ENCODE measurements at places on chromosomes 2 and 18.

GRCh38 chr2:129930451-129930850, 49.0 kb upstream of the RAB6C start:
- DNase-seq: no peak

DNA sequence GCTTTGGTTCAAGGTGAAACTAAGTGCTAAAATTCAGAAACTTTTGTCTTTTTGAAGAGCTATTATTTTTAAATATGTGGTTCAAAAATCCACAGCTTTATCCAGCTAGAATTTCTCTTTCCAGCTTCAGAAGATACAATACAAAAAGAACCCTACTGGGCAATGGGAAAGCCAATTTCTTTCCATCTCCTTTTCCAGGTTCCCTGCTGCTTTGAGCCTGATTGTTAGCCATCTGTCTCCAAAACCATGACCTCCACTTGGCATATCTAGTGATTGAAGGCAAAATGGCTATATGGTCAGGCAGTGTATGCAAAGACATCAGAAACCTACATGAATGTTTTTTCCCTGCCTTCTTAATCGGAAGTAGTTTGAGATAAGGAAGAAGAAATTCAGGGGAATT, 134.1 kb downstream of the KCNH7 start:
- DNase-seq: no peak

DNA sequence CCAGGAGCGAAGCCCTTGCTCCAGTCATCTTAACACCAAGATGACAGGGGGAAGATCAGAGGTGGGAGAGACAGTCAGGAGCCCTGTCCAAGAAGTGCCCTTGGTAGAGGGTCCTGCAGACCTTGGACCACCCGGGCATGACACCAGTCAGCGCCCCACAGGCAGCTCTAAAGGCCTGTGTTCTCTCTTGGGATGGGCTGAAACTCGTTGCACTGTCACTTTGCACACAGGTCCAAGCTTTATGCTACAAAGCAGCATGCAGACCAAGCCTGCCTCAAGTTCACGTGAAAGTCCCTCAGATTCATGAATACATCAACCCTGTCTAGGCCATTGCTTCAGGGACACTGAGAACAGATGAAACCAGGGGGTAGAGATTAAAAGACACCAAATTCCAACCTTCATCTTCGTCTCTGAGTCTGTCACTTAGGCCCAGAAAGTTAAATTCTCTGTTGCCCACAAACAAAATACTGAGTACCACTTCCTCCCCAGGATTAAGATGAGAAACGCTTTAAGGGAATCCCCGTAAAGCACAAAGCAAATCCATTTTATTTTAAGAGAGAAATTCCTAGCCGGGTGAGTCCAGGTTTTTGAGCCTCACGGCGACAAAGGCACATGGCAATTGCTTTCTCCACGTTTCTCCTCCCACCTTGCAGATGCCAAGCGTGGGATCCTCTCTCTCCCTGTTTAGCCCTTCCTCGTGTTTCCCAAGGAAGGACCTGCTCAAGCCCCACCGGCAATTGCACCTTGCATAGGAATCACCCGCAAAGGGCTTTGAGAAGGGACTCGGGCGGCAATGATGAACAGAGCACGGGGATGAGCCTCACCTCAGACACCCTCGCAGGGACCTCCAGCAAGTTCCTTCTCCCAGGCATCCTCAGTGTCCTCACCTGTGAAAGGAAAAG, 75.0 kb upstream of the ID2 start:
- no peak for DNase-seq

DNA sequence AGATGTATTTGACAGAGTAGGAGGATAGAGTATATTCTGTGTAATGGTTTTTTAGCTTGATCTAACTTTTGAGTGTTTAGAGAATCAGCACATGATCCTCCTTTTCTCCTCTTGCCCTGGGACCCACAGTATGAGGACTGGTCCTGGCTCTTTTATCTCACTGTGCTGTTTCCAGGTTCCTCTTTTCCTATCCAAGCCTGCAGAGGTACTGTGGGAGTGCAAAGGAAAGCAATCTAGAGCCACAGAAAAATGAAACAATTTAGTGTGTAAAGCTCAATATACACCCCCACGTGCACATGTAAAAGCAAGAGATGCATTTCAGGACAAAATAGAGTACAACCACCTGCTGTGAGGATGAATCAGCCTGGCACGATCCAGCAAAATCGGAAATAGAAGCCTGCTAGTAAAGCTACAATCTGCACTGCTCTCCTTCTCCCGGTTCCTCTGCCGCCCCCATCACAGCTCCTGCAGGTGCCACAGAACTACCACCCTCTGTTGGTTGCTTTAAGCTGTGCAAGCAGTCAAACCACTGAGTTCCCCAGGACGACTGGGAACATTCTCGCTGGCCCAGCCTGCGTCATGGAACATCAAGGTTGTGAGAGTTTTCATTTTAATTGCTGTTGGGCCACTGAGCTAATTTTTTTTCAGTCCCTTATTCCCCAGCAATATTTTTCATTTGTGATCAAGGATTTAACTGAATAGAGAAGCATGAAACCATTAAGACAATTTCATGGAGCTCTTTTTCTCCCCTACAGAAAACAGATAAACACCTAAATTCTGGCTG, 47.8 kb upstream of the MAPRE3 start:
- DNase-seq: peak; percentile 22

DNA sequence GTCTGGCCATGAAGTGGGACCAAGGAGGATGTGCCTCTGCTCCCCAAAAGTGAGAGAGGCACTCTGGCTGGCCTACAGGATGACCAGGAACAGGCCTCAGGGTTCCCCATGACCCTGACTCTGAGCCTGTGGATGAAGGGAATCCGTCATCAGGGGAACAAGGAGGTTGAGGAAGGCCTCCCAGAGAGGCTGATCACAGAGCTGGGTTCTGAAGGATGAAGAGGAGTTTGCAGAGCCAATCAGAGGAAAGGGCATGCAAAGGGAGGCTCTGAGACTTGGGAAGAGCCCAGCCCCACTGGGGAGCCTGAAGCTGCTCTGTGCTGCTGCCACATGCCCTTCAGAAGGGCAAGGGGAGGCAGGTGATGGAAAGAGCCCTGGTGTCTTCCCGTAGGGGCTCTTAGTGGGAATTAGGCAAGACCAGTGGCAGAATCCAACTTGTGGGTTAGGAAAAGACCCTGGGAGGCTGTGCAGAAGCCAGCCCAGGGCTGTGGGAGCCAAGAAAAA, 141.3 kb upstream of the ID2 start:
- DNase-seq: no peak

- DNase-seq: no peak
Observed at GRCh38 chr2:209629597-209629996, 142.0 kb upstream of the UNC80 start.

DNA sequence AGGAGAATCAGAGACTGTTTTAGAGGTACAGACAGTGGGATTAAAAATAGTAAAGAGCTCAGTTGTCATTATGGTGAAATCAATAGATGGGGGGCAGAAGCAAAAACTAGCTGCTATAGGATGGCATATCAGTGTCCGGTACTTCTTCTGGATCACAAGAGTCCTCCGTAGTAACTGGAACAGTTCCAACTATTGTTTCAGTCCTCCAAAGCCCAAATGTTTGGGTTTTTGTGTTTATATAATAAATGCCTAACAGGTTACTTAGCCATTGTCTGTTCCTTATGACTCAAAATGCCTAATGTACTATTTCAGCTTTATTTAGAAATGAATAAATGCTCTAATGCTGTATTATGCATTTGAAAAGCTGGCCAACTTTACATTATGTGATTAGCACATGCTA, 401.2 kb downstream of the PTH2R start:
- DNase-seq: no peak

GRCh38 chr18:8548186-8548585, 61.1 kb upstream of the RAB12 start:
- no peak for DNase-seq

DNA sequence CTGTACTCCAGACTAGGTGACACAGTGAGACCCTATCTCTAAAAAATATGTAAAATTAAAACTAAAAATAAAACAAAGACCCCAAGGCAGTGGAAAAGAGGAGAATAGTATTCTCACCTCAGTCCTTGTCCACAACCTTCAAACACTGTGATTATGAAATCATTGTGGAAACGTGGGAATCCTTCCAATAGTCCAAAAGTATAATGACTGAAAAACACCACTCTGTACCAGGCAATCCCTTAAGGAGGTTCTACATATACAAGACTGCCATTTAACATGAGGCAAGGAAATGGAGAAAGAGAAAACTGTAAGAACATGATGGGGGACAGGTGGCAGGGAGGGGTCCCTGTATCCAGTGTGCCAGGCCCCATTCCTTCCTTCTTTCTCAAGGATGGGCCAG, 66.1 kb downstream of the ACVR1 start:
- DNase-seq: no peak

GRCh38 chr18:336713-337112, 68.9 kb upstream of the THOC1 start:
- DNase-seq: no peak

- no peak for DNase-seq
Observed at GRCh38 chr2:213189001-213189899, 37.8 kb upstream of the IKZF2 start.

- no peak for DNase-seq
Observed at GRCh38 chr2:124147552-124147951, 122.5 kb downstream of the CNTNAP5 start.

DNA sequence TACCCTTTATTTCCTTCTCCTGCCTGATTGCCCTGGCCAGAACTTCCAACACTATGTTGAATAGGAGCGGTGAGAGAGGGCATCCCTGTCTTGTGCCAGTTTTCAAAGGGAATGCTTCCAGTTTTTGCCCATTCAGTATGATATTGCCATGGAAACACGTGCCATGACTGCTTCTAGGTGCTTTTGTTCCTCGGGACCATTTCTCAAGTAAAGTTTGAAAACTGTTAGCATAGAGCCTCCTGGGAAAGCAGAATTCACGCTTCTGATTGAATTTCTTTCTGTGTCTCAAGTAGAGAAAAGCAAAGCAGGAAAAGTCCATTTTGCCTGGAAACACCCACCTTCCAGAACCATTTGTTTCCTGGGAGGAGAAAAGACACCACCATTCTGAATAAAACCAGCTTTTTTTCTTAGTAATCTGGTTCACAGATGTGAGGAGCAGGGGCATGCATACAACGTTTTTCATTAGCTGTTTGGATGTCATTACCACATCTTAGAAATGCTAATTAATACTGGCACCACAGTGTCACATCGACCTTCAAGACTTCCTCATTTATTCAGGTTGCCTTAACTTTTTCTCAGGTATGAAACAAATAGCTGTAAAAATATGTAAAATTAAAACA, 39.0 kb upstream of the ZBTB14 start:
- DNase-seq: no peak

GRCh38 chr18:70232261-70232660, 26.8 kb upstream of the RTTN start:
- no peak for DNase-seq

DNA sequence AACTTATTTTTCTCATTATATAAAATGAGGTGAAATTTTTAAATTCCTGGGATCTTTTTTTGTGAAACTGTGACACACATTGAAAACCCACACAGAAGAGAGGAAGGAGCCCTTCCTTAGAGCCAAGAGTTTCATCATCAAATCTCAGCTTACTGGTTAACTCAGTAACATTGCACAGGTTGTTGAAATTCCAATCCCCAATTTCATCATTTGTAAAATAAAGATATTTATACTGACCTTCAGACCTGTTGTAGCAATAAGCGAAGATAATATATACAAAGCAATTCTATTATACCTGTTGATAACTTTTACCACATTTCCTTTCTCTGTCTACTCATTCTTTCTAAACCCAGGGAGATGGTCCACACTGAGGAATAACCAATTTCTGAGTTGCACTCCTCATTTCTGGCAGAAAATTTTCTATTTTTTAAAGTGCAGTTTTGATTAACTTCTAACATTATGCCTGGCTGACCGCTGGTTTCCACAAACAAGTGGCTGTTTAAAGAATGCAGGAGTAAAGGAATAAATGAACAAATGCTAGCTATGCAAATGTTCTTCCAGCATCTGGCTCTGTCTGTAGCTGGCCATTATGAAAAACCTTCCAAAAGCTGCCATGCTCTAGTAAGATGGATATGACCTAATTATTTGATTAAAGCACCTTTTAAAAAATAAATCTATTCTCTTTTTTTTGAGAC, 105.7 kb upstream of the LINC00305 start:
- no peak for DNase-seq
